BE2C (cell line): ENCODE measurements at places on chromosomes 5 and 9.

GRCh38 chr5:54093861-54094260 lies 216.5 kb downstream of the ARL15 start:
- DNase-seq, result no peak

DNA sequence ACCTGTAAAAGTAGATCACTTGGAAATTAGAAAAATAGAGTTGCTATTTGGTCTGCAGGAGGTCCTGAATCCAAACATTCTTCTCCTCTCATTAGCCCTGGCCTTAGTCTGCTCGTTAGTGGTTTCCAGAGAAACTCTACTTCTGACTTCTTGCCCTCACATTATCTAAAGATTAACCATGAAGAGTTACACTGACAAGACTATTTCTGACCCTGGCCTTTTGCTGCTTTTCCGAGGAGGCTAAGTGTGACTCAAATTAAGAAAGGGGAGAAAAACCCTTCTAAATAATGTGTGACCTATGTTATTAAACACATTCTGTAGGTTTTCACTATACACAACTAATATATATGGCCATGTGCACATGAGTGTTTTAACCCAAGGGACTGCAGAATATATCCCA lies 302.4 kb downstream of the RAB3C start:
- no peak for DNase-seq

GRCh38 chr9:79584655-79584982 lies 12.9 kb downstream of the TLE4 start:
- DNase-seq, result no peak

GRCh38 chr9:120191141-120191540 lies 388.8 kb downstream of the CDK5RAP2 start:
- DNase-seq, result no peak

- DNase-seq, result no peak
Measured at GRCh38 chr9:37582548-37583157, 6.5 kb upstream of the FBXO10 start.

- DNase-seq, result no peak
Measured at GRCh38 chr5:127834554-127834953, 131.4 kb downstream of the CCDC192 start.

- DNase-seq, result no peak
Measured at GRCh38 chr5:169979871-169980270, 424 bp downstream of the INSYN2B start.

DNA sequence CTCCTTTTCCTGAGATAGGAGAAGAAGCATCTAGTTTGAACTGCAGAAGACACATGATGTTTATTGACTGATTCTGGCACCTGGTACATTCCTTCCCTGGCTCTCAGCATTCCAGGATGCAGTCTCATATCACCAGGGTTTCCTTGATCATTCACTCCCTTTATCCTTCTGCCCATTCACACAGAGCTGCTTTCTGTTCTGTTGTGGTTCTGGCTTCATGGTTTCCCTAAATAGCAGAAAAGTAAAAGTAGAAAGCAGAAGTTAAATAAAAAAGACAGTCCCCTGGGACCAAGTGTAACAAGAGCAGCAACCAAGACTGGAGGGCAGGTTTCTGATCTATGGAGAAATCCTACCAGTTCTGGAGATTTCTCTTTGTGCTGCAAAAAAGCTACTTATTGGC lies 3.2 kb downstream of the IFNA8 start:
- no peak for DNase-seq

DNA sequence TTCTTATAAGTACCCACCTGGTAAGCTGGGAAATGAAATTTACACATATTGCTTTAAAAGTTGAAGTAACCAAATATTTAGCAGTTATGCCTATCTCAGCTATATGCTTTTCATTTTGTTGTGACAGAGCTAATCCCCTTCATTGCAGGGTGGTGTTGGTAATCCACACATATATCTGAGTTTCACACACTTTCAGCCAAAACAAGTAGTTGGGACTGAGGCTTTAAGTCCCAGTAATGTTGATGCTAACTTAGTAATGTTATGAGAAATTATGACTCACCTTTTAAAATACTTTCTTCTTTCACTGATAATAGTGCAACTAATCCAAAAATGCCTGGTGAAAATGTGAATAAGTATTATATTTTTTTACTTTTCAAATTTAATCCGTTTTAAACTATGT lies 19.2 kb upstream of the RICTOR start:
- no peak for DNase-seq

DNA sequence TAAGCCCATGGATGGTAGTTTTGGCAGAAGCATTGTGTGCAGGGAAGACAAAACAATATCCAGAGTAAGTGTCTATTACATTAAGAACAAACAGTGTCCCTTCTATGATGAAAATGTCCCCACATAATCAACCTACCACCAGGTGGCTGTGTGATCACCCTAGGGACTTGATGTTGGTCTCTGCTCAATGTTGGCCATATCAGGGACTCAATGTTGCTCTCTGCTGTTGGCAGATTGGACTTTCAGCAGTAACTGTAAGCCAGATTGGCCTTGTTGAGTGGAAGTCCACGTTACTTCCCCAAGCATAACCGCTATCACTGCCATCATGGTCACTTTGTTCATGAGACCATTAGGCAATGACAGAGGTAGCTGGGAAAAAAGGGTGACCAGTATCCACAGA lies 52.8 kb upstream of the PRSS3 start:
- peak; percentile 27 for DNase-seq

- peak; percentile 42 for DNase-seq
Measured at GRCh38 chr5:170353011-170353761, 36.0 kb downstream of the KCNMB1 start.

- peak; percentile 30 for DNase-seq
Measured at GRCh38 chr9:96020792-96021550, 145.5 kb downstream of the ERCC6L2 start.
